Fibroblast of villous mesenchyme (primary cell): ENCODE measurements at places on chromosomes 5 and 9.
A peak's percentile ranks its signal among the peaks of the same experiment; 100 is the strongest.

DNA sequence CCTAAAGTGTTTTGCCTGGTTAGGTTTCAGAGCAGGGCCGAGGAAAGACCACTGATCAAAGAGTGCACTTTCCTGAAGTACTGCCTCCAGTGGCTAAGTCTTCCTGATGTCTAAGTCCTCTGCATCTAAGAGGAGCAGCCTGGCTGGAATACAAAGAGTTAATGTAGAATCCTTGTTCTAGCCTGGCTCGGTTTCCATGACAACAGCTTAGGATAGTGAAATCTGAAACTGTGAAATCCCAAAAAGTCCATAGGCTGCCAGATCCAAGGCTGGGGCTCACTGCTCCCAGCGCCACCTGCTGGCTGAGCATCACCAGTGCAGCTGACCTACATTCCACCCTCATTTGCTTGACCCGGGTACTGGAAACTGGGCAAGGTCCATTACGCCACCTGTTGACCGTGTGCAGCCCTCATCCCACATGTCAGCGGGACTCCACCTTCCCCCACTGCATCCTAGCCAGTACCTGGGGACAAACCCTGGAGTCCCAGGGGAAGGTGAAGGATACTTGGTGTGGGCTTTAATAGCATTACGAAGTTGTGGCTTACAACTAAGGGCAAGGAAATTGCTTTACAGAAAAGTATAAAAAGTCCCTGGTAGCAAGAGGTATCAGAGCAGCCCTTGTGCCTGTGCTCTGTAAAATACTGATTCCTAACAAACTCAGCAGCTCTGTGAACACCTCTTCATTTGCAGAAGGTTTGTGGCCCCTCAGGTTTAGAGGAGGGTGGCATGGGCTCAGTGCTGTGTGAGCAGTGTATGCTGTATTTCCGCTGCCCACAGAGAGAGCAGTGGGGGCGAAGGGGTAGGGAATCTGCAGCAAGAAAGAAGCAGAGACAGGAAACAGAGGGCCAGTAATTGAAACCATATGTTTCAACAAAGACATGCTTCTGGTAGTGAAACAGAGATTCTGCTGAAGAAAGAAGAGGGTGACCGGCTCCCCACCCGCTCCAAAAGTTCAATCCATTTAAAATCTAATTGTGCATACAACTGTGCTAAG is 36.0 kb downstream of the PCDHGC5 start:
- peak; percentile 99 for DNase-seq

- DNase-seq = peak; percentile 36
Observed at GRCh38 chr5:109690242-109690974, 681 bp downstream of the MAN2A1 start.

GRCh38 chr9:69028754-69029153 is 6.8 kb upstream of the FXN start:
- DNase-seq = no peak

DNA sequence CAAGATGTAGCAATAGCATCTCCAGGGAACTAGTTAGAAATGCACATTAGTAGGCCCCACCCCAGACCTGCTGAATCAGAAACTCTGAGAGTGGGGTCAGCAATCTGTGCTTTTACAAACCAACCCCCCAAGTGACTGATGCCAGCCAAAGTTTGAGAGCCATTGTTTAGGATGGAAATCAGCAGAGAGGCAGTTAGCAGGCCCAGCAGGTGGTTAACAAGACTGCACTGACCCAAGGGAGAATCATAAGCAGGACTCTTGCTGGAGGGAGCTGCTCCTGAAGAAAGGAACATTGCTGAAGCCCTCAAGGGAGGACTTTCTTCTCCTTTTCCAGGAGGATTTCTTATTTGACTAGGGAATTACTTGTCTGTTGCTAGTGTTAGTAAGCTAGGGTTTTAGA is 74.2 kb upstream of the SLC12A2 start:
- DNase-seq = no peak

DNA sequence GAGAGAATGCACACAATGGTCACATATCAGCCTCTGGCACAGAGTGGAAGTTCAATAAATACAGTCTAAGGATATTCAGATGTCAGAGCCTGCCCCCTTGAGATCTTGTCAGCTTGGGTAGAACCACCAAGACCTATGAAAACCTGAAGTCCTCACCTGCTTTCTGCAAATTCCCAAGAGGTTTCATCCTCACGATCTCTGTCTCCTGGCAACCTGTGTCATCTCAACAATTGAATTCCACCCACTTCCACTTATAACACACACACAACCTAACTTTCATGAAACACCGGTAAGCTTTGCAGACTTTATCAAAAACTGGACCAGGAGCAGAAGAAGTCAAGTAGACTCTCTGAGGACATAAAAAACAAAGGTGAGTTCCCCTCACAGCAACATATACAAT is 151.6 kb upstream of the SLC30A5 start:
- DNase-seq = no peak

DNA sequence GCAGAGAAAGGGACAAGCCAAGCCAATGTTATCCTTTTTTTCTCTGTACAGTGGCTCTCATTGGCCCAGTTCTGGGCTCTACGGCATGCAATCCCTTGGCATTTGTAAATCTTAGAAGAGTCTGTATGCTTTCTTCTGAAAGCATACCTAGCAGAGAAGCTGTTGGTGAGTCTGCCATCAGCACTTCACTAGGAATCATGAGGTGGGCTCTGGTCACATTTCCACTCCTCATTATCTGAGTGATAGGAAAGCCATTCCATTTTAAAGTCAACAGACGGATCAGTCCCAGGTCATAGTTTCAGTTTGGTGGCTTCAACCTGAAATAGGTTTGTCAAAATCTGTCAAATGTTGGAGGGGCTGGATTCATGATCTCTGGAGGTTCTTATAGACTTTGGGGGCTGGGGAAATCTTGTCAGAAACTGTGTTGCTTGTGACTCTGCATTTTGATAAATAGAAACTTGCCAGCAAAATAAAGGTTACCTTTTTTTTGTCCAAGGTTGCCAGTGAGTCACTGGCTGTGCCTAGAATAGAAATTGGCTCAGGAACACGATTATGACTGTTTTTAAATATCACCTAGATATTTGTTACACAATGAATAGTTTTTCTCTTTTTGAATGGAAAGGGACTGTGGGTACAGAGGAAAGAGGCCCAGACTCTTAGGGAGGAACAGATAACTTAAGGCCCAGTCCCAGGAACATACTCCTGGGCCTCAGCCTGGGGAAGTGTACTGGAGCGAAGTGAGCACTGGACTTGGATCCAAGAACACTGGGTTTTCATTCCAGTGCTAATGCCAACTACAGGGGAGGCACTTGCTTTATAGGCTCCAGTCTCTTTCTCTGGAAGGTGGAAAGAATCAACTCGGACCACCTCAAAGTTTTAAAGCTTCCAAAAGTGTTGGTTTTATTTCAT is 183.1 kb downstream of the NMUR2 start:
- DNase-seq = no peak

GRCh38 chr5:55421074-55421529 is 113.3 kb downstream of the MTREX start:
- peak; percentile 38 for DNase-seq

- DNase-seq = no peak
Observed at GRCh38 chr9:124739360-124739759, 31.8 kb downstream of the NR6A1 start.

DNA sequence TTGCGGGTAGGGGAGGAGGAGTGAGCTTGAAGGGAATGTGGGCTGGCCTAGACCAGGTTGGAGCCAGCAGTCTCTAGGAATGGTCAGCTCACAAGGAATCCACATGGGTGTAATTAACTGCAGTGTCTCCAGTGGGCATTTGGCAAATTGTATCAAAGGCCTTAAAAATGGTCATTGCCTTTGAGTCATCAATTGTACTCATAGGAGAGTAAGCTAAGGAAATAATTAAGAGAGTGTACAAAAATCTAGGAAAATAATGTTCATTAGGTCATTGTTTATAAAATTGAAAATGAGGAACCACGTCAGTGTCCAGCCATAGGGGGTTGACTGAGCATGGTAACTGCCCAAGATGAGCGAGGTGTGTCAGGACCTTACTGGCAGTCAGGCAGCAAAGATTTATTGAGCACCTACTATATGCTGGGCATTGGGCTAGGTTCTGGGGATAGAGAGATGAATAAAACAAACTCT is 29.8 kb upstream of the RPL26L1 start:
- DNase-seq = peak; percentile 65

GRCh38 chr5:81759632-81760005 is 8.7 kb upstream of the SSBP2 start:
- no peak for DNase-seq

GRCh38 chr5:7078101-7078500 is 317.8 kb upstream of the ADCY2 start:
- no peak for DNase-seq

DNA sequence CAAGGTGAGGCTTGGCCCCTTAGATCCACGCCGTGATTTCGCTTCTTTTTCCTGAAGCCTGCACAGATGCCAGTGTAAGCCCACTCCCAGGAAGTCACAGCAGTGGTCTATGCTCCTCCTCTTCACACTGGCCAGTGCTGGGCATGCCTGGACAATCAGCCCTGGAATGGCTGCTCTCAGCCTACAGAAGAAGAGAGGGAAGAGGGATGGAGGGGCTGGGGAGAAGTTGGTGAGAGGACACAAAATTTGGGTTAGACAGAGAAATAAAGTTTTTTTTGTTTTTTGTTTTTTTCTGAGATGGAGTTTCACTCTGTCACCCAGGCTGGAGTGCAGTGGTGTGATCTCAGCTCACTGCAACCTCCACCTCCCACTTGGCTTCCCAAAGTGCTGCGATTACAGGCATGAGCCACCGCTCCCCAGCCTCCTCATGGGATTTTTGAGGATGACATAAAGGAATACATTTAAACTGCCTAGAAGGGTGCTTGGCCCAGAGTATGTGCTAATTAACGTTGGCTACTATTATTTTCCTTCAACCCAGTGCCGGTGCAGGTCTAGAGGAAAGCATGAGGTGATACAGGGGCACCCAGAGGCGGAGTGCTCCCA is 830 bp downstream of the S100Z start:
- DNase-seq = no peak

DNA sequence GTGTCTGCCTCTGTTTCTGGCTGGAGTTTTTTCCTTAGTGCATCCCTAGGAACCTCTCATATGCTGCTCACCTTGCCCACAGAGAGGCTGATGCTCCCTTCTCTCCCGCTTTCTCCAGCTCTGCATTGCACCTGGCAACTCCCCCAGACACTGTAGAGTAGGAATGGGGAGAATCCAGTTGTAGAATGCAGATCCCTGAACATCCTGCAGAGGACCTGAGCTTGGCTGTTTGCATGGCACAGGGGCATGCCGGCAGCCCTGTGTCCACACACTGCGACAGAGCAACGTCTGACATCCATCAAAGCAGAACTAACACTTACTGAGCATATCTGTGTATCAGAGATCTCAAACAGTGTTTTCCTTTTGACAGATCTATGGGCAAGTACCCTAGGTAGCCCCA is 19.9 kb downstream of the IDNK start:
- DNase-seq = no peak

GRCh38 chr5:14706615-14707021 is 42.1 kb downstream of the OTULIN start:
- peak; percentile 82 for DNase-seq

DNA sequence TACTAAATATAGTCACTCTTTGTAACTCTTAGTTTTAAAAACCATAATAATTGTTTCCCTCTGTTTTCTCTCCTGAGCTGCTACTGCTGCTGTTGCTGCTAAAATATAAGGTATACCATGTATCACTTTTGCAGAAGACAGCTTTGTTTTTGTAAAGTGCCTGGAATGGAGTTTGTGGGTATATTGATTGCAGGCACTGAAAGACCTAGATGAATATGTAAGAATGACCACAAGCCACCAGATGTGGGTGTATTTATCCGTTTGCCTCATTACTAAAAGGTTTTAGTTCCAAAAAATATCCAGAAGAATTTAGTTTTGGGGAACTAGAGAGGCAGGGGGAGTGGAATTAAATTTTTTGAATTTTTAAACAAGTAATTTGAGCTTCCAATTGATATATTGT is 151.1 kb upstream of the CDKN2B start:
- peak; percentile 54 for DNase-seq

- no peak for DNase-seq
Observed at GRCh38 chr9:94903961-94904421, 177.5 kb downstream of the AOPEP start.

GRCh38 chr9:14661421-14662059 is 31.7 kb downstream of the ZDHHC21 start:
- peak; percentile 44 for DNase-seq

- DNase-seq = no peak
Observed at GRCh38 chr9:124239249-124240073, 18.3 kb upstream of the NEK6 start.

DNA sequence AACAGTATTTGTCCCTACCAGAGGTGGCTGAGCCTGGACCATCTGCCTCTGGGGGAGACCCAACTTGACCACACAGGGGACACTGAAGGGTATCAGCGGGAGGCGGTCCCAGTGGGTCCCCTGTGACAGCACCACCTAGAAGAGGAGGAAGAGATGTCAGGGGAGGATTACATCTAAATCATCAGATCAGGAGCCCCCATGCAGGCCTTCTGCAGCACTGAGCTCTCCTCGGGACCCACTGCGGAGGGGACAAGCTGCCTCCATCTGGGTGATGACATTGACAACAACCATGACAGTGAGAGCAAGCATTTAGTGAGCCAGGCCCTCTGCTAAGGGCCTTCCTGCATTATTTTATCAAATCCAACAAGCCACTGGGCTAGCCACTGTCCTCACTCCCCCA is 12.3 kb downstream of the ORM2 start:
- DNase-seq = no peak

DNA sequence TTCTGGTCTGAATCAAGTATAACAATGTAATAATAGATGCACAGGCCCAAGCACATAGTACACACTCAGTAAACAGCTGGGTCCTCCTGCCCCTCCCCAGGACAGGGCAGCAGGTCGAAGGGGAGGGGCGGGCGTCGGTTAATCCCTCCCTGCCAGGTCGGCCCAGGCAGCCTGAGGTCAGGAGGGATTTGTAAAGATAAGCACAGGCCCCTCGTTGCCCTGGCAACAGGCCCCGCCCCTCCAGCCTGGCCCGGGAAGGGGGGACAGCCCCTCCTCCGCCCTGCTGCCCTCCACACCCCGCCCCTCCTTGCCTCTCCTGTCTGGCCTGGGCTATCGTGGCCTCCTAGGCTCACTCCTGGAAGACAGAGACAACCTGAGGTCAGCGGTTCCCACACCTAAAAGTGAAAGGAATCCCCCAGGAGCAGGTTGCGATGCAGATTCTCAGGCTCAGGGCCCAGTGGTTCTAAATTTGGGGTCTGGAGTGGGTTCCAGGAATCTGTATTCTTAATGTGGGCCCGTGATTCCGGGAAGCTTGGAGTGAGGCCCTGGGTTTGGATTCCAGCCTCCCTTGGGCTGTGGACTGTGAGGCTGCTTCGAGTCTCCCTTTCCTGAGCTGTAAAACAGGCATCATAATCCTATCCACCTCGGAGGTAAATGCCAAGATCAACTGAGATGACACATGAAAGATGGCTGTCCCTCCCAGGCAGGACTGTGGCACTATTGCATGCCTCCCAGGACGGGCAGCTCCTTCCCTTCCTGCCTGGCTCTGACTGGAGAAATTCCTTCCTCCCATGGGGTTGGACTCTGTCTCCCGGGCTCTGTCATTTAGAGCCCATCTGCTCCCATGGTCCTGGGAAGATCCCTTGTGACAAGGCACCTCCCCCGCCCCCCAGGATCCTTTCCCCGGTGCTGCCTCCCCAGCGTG is 4.4 kb downstream of the CRB2 start:
- DNase-seq = peak; percentile 87

- no peak for DNase-seq
Observed at GRCh38 chr9:121484651-121485446, 14.8 kb downstream of the GGTA1 start.

GRCh38 chr9:114155995-114156656 is 789 bp downstream of the COL27A1 start:
- peak; percentile 74 for DNase-seq

- no peak for DNase-seq
Observed at GRCh38 chr9:123046406-123047195, 13.1 kb downstream of the GPR21 start.
